ENCODE measurements at places on chromosomes 6 and 20.

DNA sequence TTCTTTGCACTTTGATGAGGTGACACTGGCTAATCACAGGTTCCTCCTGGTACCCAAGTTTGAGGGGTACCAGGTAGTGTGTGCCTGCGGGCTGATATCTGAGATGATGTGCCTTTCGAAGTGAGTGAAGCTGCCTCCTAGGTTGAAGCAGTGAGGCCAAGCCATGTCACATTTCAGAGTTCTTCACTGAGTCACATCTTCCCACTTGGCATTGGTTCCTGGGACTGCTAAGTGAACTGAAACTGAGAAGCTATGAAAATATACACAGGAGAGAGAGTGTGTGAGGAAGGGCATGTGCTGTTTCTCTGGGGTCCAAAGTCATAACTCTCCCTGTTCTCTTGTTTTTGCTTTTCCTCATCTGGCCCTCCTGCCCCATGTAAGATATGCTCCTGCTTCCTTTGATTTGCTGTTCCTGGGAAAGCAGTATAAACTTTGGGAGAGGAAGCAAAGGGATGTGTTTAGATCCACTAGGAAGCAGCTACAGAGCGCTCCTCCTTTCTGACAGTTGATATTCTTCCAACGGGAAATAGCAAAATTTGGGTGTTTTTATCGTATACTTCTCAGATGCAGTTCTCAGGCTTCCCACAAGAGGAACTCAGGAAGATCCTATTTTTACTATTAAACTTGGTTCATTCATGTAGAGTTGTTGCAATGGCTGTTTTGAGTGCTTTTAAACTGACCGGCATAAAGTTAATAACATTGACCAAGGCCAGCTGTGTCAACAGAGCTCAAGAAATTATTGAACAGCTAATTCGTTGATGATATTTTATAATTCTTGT is 153.7 kb downstream of the MOXD1 start:
- no peak for DNase-seq

DNA sequence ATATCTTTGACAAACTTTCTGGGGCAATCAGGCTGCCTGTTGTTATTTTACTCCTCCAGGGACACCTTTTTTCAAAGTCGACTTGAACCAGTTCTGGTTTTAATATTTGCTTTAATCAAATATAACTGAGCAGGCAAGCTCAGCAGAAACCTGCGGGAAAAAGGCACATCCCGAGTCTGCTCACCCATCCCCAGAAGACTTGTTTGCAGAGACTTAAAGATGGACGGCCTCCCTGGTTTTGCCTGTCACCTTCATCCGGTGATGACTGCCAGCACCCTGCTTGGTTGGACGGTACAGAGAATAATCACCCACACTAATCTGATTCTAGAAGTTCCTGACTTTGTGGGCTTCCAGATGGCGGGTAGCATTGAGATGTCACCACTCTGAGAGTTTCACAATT is 36.8 kb downstream of the PPP1R3G start:
- peak; percentile 43 for DNase-seq

DNA sequence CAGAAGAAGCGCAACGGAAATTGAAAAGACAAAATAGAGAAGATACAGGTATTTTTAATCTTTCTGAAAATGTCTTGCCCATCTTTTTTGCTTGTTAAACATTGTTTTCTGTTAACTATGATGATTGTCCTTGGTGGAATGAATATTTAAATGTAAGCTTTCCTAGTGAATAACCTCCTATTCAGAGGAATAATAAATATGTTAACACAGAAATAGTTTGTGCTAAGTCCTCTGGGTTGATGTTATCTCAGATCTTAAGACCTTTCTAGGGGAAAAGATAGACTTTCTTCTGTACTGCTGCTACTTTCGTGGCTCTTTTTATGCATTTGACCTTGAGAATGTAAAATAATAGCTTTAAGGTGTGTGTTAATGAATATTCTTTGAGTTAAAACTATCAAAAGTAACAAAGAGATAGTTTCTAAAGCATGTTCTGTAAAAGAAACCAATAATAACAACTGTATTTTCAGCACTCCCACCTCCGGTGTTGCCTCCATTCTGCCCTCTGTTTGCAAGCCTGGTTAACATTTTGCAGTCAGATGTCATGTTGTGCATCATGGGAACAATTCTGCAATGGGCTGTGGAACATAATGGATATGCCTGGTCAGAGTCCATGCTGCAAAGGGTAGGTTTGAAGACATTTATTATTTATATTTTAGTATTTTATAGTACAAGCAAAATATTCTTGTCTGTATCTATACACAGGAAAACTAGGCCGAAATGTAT is 70.2 kb downstream of the PRPH2 start:
- DNase-seq, result no peak

DNA sequence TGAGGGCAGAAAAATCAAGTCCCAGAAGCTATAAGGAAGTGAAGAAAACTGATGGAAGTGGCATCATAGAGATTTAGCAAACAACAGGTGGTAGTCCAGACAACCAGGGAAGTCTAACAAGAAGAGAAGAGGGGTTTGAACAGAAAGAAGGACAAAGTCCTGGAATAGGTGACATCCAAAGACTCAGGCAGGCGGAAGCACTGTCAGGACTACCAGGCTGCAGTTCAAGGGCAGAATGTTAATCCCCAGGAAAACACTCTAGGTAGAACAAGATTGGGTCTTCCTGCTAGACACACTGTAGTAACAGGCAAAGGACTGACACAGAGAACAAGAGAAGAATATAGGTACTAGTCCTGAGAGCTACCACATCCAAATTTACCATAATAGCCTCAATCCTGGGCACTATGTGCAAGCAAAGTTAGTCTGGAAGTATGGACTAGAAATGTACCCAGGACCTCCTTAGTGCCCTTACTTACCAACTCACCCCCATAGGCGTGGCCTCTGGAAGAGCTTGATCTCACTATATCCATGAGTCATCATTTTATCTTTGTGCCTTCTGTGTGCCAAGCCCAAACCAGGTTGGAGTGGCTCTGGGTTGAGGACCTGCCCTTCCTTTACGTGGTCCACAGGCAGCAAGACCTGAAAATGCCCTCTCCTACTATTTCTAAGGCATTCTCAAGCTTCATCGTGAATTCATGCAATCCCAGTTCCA is 2.2 kb upstream of the EPB41L2 start:
- peak; percentile 92 for DNase-seq

DNA sequence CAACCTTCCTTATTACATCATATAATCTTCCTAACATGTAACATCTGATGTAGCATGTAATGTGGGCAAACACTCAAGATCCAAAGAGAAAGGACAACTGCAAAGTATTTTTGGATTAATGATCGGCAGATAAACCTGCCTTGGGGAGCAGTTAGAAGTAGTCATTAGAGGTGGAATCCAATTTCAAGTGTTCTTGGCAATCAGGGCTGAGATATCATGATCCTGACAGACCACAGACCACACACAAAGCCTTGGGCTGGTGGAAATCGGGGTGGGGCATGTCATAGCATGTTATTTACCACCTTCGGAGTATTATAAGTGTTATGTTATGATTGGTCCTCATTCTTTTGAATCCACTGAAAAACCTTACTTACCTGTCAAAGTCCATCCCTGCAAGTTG is 16.3 kb downstream of the NCOA5 start:
- no peak for DNase-seq

DNA sequence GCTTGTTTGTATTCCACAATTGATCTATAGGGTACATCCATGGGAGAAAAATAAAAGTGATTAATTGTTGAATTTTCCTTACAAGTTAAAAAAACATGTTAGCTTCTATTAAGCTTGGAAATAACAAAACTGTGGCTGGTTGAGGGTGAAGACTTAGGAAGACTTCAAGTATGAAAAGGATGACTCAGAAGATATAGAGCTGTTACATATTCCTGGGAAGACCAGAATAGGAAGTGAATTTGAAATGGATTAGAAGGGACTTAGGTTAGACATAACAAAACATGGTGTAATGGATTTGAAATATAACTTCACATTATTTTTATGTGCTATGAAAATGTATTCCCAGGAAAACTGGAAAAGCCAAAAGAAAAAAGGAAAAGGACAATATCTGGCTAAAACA is 732.2 kb downstream of the HDGFL1 start:
- no peak for DNase-seq

- DNase-seq, result peak; percentile 46
Measured at GRCh38 chr6:43172104-43173007, 1.3 kb downstream of the SRF start.

GRCh38 chr6:21173031-21173430 is 420.5 kb upstream of the SOX4 start:
- DNase-seq, result no peak

DNA sequence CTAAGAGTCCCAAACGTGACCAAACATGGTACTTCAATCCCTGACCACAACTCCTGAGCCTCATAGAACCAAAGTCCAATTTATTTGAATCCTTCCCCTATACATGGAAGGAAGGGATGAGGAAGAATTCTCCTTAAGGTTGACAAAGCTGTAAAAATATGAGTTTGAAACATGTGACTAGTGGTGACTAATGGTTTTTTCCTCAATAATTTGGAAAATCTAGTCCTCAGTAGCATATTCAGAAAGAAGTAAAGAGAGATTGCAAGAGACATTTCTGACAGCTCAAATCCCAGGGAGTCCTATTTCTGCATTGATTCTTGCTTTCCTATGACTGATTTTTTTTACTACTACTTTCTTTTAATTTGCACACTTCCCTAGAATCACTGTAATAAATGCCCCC is 443.7 kb downstream of the FRK start:
- no peak for DNase-seq

DNA sequence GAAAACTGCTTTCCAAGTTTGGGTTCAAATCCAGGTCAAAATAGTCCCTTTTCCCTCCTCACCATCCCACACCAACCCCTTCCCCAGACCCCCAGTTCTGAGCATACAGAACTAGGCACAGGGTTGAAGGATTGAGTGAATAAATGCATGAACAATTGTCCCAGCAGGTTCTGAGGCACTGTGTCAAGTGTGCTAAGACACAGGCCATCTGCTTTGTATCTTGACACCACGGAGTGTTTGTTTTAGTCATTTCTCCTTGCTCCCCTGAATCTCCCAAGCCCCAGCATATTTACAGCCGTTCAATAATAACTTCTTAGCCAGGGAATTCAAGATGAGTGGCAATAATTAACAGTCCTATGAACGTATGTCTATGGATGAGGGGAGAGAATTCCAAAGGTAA is 102.8 kb upstream of the JARID2 start:
- DNase-seq, result no peak

- no peak for DNase-seq
Measured at GRCh38 chr6:124858564-124858963, 103.7 kb upstream of the RNF217 start.

DNA sequence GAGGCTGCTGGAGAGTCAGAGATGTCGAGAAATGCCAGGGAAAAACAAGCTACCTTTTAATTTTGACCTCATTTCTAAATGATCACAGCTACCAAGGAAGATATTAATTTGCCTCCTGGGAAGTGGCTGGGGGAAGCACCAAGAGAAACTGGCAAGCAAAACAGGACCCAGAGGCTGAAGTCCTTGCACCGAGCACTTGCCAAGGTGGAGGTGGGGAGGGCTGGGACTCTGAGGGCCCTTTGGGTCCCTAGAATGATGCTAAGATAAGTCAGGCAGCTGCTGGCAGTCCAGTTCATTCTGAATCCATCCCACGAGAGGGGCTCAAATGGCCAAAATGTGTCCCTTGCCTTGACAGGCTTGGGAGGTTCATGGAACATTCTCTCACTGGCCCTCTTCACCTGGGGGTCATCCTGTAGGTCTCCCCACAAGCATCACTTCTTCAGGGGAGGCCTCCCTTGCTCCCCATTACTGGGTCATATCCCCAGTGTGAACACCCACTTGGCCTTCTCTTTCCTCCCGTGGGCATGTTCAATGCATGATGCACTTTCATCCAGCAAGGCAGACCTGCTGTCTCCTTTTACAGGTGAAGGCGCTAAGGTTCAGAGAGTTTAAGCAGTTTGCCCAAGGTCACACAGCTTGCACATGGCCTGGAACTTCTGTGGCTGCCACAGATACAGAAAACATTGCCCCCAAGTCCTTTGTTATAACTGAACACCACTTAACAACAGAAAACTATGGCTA is 39.1 kb upstream of the BLCAP start:
- no peak for DNase-seq

DNA sequence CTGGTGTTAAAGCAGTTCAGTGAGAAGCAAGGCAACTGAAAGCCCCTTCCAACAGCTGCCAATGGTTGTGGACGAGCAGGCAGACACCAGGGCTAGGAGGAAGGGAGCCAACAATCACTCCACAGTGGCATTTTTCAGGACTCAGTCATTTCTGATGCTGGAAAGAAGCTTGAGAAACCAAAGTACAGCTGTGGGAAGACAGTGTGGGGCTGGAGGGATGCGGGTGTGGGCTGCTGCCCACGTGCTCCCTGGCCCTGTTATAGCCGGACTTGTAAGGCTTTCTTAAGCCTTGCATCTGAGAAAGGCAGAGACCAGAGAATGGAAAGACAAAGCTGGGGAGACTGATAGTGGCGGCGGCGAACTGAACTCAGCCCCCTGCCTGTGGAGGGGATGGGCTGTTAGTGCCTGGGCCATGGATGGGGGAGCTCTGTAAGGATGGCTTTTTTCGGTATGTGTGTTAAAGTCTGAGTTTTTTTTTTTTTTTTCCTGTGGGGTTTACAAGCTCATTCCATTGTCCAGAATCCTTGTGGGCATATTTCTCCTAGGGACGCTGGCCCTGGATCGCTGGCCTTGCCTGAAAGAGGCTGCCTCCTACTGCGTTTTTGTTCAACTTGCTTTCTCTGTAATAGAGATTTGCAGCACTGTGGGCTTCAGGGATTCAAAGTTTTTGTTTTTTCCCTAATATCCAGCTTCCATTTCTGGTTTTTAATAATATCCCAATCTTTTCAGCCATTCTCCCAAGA is 91.7 kb downstream of the GJA10 start:
- DNase-seq, result no peak

GRCh38 chr20:828987-829386 is 4.5 kb upstream of the FAM110A start:
- DNase-seq, result peak; percentile 97

- DNase-seq, result no peak
Measured at GRCh38 chr20:54212226-54212625, 4.3 kb downstream of the PFDN4 start.

GRCh38 chr6:1901556-1901955 is 291.8 kb downstream of the FOXC1 start:
- no peak for DNase-seq

DNA sequence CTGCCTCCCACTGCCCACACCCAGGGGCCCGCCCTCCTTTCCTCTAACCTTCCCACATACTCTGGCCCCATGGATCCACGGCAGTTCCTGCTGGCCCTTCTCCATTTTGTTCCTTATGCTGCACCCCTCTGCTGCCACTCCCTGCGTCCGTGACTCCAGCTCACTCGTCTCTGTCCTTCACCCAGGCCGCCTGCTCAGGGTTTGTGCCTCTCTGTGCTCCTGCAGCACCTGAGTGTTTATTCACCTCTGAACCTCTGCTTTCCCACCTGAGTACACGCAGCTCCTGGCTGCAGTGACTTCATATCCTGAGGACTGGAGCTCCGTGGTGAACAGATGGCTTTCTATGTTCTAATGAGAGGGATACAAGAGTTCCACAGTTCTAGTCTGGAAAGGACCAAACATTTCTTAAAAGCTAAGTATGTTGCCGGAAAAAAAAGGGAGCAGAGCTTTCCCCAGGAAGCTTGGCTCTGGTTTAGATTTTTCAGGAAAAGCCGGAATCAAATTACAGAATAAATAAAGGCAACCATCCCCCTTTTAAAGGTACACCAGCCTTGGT is 1.5 kb upstream of the GNRH2 start:
- DNase-seq, result no peak

- DNase-seq, result no peak
Measured at GRCh38 chr6:36248980-36249379, 20.9 kb upstream of the PNPLA1 start.

Data from hematopoietic multipotent progenitor cell treated with erythropoietin and hydrocortisone succinate and interleukin-3 and kit ligand, for 6 days (in vitro differentiated cells).